ENCODE measurements at places on chromosomes 12 and 14.

DNA sequence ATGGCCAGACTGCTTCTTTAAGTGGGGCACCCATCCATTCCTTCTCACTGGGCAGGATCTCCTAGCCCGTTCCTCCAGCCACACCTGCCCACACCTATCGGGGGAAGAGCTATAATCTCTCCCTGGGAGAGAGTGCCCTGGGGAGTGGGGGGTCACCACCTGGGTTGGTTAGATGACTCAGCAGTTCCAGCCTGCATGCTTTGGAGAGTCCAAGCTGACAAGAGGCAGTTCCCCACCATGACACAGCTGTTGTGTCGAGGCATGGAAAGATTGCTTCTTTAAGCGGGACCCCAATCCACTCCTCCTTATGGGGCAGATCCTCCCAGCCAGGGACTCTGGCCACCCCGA lies 52.6 kb upstream of the PPFIA2 start:
- no peak for DNase-seq

DNA sequence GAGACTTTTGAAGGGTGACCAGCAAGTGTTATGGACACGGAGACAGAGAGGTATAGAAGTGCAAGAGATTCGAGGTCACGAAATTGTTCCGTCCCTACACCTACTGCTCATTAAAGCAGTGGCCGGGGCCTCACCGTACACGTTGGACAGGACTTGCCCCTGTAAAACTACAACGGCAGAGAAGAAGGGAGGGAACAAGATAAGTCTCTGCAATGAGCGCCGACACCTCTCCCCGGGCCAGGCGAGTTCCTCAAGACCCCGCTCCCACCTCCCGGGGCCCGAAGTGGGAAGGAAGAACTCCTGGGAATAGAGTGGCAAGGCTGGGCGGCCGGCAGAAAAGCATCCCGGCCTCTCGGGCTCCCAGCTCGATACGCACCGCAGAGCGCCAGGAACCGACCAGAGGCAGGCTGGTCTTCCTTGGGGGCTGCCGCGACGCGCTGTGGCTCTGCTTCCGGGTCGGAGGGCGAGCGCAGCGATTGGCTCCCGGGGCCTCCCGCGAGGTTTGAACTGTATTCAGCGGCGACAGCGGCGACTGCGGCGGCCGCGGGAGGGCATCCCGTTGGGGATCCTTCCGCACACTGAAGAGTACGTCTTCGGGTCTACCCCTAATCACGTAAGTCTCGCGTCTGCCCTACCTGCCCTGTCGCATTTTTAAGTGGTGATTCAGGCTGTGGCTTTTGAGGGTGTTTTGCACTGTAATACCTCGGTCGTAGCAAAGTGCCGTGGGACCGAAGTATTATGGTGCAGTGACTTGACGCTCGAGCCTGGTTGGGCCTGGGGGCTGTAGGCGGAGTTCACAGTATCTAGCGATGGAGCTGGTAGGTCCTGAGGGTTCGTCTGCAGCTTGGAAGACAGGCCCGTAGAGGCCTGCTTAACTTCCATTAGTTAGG lies at the start of the genes NUP37 and PARPBP:
NUP37 (minus strand) TSS at position 441 of the 890 bp plus-strand sequence. CDS start 1,596 bp downstream, outside the sequence.
PARPBP (plus strand) TSS at position 510 of the 890 bp plus-strand sequence. CDS start 3,706 bp downstream, outside the sequence.
- DNase-seq, result peak; percentile 87

DNA sequence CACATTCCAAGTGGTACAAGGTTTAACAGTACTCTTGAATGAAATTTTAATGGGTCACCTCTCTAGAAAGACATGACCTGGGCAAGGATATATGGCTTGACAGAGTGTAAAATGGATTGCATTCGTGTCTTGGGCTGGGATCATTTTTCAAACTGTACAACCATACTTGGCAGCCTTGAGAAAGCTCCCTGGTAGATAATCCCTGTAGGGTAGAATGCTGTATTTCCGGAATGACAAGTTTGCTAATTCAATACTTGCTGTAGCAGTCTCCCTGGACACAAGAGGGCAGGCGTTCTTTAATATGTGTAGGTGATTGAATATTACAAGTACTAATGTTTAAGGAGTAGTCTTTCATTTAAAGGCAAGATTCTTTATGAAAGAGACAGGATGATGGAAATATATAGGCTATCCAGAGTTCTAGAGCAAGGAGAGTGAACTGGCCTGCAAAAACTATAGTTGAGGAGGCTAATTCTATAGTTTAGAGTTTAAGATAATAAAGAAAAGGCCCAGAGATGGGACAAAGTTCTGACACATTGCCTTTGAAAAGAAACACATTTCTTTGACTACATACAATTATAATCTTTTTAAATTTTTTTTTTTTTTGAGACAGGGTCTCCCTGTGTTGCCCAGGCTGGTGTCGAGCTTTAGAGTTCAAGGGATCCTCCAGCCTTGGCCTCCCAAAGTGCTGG lies 53.4 kb downstream of the PLBD1 start:
- DNase-seq, result no peak

DNA sequence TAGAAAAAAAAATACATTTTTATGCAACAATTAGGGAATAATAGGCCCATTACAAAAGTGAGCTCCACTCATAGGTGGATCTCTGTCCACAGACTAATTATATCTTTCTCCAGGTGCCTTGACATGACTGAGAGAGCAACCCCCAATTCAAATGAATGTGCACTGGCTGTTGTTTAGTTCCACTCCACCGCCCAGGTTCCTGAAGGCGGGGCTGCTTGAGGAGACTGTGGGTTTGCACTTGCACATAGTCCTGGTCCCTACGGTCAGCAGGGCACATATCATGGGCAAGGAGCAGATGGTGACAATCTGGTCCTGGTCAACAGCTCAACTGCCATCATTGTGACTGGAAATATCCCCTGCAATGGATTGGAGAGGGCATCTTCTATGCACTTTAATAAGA lies 195.6 kb upstream of the PWP1 start:
- no peak for DNase-seq

DNA sequence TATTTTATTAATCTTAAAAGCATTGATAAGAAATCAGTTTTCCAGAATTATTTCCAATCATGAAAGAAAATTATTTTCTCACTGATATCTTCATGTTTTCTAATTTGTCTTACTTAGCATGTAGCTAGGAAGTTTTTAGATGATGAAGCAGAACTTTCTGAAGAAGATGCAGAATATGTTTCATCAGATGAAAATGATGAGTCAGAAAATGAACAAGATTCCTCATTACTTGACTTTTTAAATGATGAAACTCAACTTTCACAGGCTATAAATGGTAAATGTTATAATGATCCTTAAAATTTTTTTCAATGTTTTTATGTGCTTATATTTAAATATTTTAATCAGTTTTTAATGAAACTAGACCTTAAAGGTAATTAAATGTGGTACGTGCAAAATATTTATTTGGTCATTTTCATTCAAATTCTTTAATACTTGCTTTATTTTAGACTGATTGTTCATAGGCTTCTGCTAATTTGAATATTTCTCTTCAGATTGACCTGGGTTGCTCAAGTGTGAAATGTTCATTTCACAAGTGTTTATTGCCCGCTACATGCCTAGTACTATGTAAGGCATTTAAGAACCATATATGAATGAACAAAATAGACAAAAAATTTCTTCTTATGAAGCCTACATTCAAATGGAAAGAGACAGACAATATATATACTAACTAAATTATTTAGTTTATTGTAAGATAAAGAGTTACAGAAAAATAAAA lies 49.5 kb downstream of the FANCM start:
- DNase-seq, result no peak

DNA sequence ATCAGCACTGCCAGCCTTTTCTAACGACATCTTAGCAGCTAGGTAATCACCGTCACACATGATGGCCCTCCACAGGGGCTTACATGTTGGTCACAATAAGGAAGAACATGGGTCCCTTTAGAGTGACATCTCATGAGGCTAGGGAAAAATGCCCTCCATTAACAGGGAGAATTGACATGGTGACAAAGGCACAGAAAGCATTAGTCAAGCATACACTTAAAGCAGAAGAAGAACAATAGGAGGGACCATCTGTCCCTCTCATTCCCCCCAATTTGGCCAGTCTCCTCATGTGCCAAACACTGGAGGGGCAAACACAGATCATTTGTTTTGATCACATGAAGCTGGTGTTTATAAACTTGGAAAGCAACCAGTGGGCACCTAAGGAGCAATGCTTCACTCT lies 78.0 kb downstream of the GRIP1 start:
- DNase-seq, result no peak

DNA sequence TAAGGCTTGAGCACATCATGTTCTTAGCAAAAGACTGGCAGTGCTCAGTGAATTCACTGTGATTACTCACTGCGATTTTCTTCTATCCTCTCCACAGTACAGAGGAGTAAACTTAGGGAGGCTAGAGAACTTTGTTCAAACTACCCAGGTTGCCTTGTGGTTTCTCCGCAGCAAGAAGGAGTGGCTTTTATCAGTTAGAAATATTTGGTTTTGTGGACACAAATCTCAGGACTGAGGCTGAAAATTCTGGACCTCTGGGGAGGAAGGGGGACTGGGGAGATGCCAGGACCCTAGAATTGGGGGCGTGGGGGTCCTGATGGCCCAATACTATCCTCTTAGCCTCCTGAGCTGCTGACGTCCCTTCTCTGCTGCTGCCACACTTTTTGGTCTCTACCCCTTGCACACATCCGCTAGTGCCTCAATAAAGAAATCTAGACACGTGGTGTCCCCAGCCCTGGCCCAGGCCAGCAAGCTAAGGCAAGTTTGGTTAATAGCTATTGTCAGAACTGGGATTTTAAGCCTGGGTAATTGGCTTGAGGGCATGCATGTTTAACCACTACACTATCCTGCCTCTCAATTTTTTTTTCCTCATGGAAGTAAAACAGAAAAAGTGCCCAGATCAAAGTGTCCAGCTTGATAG lies 842 bp downstream of the OAS2 start:
- DNase-seq, result no peak

GRCh38 chr12:122137681-122138080 lies 36.3 kb downstream of the IL31 start:
- no peak for DNase-seq

DNA sequence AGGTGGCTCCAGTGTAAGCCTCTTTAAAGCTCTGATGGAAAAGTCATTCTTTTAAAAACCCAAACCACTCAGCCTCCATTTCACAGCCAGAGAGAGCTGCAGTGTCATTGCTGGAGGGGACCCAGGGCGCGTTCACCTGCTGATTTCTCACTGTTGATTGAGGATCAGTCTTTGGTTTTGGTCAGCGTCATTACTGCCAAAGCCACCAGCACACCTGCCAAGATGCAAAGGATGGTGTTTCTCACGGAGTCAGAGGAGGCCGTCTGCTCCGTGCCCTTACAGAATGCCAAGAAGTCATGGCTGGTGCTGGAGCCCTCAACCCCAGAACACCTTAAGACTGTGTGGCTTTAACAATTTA lies 32.8 kb upstream of the BATF start:
- DNase-seq, result no peak

- DNase-seq, result no peak
Measured at GRCh38 chr14:104593241-104593701, 11.3 kb downstream of the TMEM179 start.

DNA sequence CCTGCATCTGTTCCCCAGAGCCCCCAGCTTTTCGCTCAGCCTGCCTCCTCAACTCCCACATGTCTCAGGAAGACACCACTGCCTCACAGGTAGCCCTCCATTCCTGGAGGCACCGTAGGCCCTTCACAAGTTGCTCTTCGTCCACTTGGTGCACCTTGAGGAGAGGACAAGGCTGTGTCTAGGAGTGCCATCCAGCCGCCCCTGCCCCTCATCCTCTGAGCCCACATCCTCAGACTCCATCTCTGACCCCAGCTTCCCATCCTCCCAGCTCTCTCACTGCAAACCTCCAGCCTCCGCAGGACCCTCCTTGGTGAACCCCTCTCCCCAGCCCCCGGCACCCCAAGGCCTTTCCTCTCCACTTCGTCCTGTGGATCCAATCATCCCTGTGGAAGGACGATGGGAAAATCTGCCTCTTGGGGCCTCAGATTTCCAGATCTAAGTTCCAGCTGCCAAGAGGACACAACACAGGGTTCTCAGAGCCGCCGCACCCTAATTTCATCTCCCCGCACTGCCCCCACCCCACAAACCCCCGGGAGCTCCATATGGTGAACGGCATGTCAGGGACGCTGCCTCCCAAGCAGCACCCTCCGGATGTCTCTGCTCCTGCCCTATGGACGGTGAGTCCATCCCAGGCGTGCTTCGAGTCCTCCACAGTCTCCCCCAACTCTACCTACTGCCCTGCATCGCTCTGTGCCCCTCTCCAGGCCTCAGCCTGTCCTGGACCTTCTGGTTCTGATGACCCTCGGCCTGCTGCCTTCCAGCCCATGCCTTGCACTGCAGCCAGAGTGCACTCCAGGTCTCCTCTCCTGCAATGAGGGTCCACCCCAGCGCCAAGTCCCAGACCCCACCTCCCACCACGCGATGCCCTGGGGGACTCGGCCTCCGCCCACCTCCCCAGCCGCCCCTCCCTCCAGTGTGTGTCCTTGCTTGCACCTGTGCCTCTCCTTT lies 314.1 kb upstream of the DIO3 start:
- DNase-seq, result no peak

DNA sequence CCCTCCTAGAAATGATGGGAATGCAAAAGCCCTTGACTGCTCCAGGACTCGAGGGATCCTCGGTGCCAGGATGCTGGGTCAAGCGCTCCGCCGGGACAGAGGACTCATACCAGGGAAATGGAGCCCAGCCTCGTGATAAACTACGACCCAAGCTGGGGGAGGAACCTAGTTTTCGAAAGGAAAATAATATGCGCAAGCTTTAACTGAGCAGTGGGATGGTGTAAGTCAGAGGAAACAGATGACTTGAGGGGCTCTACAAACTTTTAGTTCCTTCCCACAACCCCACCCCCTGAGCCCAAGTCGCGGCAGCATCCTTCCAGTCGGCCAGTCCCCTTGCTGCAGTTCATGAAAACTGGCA lies 654 bp upstream of the SUPT16H start:
- no peak for DNase-seq

GRCh38 chr14:22252686-22253085 lies 336.3 kb downstream of the DAD1 start:
- DNase-seq, result no peak

DNA sequence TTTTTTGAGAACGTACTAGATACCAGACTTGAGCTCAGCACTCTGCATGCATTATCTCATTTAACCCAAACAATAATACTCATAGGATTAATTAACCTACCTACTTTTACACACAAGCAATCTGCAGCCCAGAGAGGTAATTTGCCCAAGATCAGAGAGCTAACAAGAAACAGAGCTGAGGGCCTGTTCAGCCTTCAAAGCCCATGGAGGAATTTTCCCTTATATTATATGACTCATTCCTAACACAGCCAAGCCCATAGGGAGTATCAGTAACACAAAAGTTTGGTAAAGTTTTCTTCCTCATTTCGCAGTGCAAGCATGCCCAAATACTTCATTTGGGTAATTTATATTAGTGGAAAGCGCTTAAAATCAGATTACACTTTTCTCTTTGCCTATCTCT lies 94.7 kb downstream of the GALC start:
- no peak for DNase-seq

GRCh38 chr12:104951759-104952509 lies 6.2 kb downstream of the SLC41A2 start:
- no peak for DNase-seq

DNA sequence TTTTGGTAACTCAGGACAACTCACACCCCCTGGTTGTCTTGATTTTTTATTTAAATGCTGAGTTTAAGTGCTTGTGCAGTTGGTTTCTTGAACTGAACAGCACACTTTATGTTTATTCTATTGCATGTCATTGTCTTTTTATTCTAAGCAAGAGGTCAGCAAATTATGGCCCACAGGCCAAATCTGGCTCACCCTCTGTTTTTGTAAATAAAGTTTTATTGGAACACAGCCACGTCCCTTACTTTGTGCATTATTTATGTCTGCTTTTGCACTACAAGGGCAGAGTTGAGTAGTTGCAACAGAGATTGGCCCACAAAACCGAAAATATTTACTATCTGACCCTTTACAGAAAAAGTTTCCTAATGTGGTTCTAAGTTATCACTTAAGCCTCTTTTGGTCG lies 52.3 kb downstream of the SUDS3 start:
- no peak for DNase-seq

All from hematopoietic multipotent progenitor cell treated with erythropoietin and hydrocortisone succinate and interleukin-3 and kit ligand, for 17 days (in vitro differentiated cells).